ENCODE measurements at places on chromosomes 6 and 20.
A peak's percentile ranks its signal among the peaks of the same experiment; 100 is the strongest.

GRCh38 chr6:85678602-85679444 is 36.1 kb upstream of the SYNCRIP start:
- peak; percentile 97 for DNase-seq

DNA sequence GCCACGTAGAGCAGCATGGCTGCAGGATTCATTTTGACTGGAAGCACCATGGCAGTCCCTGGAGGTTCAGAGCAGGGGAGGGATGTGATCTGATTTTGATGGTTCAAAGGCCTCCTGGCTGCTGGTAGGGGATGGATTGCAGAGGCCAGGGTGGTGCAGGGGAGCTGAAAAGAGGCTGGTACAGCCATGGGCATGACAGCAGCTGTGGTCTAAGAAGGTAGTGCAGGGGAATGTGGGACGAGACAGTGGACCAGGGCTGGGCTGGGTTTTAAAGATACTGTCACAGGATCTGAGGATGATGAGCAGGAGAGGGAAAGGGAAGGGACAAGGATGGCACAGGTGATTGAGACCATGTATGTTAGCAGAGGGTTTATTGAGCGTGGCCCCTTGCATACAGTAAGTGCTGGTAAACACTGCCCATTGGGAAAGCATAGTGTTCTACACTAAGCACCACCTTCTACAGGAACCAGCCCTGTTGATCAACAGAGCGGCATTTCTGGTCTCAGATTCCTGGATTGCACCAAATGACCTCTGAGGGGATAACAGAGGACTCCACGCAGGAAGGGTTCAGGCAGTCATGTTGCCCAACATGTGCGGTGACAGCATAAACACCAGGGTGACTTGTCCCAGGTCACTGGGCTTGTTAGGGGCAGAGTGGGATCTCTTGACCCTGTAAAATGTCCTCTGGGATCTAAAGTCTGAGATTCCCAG is 14.5 kb upstream of the SIRPA start:
- DNase-seq, result no peak

DNA sequence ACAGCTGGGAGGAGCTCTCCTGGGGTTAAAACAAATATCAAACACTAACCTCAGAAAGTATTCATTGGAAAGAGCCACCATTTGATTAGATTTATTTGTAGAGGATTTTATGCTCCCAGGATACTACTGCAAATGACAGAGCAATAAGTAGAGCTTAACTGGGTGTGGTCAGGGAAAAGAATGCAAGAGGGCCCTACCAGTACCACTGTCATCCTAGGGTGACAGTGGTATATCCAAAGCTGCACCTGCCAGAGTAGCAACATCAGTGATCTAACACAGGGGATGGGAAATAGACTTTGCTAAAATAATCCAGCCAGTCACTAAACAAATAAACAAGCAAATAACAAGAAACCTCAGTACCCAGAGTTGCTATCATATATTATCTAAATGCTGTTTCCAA is 29.7 kb downstream of the ERGIC3 start:
- DNase-seq, result no peak

GRCh38 chr6:131387562-131388447 is 185.2 kb upstream of the ARG1 start:
- no peak for DNase-seq

DNA sequence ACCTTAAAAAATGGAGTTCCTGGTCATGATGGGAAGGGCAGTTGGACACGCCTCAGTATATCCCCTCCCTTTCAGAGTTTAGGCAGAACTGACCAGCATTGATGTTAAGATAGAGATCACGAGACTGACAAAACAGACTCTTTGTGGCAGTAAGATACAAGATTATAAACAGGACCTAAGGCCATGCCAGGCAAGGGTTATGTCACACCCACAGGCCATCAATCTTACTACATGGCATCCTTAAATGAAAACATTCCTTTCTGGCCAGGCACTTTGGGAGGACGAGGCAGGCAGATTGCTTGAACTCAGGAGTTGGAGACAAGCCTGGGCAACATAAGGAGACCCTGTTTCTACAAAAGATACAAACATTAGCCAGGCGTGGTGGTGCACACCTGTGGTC is 129.3 kb upstream of the MLN start:
- no peak for DNase-seq

All from RCC 7860 (cell line).